ENCODE measurements at places on chromosomes 7 and 10.
A peak's percentile ranks its signal among the peaks of the same experiment; 100 is the strongest.

DNA sequence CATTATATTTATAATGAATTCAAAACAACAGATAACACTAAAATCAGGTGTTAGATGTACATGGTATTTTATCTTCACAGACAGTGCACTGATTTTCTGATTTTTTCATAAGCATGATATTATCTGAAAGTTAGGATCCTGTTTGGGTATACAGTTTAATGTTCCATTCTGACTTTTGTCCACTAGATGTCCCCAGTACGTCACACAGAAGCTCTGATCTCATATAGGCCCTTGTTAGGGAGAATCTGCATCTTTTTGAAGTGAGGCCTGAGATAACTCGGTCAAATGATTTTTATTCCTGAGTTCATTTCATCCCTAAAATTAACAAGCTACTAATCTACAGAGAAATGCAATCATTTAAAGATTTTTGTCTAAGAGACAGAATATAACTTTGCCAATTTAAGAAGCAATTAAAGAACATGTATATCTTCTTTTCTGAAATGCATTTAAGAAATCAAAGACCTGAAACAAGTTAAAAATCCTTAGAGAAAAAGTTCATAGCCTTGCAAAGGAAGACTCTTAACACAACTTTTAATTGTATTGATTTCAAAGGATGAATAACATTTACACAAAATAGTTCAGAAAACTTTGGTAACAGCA lies 72.0 kb upstream of the TES start:
- DNase-seq = peak; percentile 56

DNA sequence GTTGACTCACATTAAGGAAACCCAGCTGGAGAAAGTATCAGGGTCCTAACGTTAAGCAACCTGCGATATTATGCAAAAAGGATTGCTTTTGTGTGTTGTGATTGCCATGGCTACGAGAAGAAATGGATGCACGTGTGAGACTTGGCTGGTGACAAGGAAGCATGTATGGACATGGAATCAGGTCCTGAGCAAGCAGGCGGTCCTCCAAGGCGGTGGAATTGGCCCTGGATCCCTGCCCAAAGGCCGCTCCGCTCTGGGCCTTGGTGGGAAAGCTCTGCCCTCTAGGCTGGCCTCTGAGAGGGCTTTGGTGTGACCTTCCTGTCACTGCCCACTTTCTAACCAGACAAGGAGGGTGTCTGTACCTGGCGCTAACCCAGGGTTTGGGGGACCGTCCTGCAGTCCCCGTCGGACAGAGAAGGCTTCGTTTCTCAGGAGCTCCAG lies 192.1 kb downstream of the EBF3 start:
- DNase-seq = no peak

DNA sequence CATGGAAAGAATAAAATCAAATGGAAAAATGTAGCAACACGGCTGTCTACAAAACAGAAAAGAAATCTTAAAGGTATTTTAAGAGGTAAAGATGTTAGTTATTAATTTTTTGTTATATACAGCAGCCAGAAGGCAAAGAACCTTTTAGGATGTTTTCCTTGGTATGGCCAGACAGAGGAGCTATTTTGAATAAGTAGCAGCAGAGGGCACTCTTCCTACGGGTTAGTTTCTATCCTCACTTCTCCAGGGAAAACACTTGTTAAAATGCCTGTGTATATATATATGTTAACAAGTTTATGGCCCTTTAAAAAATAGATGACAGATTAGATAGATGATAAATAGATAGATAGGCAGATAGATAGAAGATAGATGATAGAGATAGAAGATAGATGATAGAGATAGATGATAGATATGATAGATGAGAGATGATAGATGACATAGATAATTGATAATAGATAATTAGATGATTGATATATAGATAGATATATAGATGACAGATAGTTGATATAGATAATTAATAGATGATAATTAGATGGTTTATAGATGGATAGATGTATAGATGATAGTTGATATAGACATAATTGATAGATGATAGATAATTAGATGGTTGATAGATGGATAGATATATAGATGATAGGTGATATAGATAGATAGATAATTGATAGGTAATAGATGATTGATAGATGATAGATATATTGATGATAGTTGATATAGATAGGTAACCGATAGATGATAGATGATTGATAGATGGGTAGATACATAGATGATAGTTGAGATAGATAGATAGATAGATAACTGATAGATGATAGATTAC lies 57.8 kb upstream of the WIPF3 start:
- DNase-seq = no peak

GRCh38 chr10:89235073-89235798 lies 16.3 kb downstream of the LIPA start:
- no peak for DNase-seq

Data from CD4-positive, alpha-beta T cell treated with Interleukin-4 for 4 hours (primary cell).